Thoracic aorta (tissue), 2 donors: ENCODE measurements at places on chromosomes 2 and 18.
A peak's percentile ranks its signal among the peaks of the same experiment; 100 is the strongest.

DNA sequence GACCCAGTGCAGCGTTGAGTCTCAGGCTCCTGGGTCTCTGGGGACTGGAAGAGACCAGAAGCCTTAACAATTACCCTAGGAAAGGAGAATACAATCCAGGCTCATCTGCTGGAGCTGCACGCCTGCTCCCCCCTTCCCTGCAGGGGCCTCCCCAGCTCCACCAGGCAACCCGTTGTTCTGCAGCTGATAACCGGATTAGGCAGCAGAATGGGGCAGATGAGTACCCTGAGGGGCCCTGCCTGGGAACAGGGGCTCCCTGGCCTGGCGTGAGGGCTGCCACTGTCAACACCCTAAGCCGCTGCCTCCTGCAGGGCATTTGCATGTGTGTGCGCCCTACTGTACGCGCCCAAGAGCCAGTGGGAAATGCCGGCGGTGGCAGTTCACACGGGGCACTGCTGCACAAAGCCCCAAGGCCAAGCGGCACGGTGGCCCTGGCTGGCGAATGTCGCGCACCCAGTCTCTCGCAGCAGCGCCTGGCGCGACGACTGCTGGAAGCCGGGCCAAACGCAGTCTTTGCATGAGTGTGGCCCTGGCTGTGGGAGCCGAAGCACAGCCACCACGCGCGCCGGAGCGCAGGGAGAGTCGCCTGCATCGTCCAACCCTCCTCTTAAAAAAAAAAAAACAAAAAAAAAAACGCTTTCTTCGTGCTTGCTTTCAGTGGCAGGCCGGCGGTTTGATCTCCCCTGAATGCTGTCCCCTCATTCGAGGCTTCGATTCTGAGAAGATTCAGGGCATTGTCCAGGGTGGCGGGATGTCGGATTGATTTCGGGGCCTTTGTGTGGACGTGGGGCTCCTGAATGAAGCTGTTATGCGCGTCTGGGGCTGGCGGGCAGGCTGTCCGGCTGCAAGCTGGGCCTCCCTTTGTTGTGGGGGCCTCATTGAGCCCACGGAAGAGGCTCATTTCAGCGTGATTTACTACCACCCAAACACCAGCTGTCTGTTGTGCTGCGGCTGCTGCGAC lies 63.8 kb downstream of the SETBP1 start:
- no peaks in the 10 kb centered on the region for H3K36me3 ChIP-seq
- H3K27ac ChIP-seq = no peak overlapping the region
- H3K4me1 ChIP-seq = peaks cover 45% of the 10 kb centered on the region
- no peak for DNase-seq

GRCh38 chr2:36356298-36356989 lies 866 bp downstream of the CRIM1 start:
- no peaks in the 10 kb centered on the region for H3K27me3 ChIP-seq
- H3K36me3 ChIP-seq = no peaks in the 10 kb centered on the region
- peaks cover 21% of the 10 kb centered on the region for H3K4me1 ChIP-seq
- DNase-seq = no peak

DNA sequence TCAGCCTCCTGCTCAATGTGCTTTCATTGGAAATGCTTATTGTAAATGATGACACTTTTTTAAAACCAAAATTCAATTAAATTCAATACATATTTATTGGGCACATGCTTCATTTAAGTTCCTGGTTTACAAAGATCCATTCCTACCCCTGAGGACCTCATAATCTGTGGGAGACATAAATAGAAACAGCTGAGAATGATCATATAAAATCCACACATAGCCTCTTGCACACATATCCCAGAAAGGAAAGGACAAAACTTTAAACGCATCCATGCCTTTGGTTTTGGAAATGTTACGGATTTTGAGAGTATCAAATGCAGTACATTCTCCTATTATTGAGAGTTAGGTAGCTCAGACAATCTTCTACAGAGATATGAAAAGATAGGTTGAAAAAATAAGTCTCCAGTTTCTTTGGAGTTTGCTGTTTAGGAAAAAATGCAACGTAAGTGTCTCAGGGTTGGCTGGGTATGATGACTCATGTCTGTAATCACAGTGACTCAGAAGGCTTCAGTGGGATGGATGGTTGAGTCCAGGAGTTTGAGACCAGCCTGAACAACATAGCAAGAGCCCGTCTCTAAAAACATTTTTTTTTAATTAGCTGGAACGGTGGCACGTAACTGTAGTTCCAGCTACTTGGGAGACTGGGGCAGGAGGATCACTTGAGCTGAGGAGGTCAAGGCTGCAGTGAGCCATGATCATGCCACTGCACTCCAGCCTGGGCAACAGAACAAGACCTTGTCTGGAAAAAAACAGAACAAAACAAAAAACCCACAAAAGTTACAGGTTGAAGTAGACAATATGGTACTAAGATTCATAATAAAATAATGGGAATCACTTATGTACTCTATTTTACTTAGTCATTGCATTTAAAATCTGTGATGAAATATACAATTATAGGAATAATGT lies 3.9 kb upstream of the PRELID3A start:
- H3K36me3 ChIP-seq = no peaks in the 10 kb centered on the region
- H3K27ac ChIP-seq = no peak overlapping the region
- no peak overlapping the region for H3K4me3 ChIP-seq
- DNase-seq = no peak
- peaks cover 3% of the 10 kb centered on the region for H3K4me1 ChIP-seq

- H3K4me3 ChIP-seq = peak overlapping the region; percentile 79
- no peaks in the 10 kb centered on the region for H3K27me3 ChIP-seq
- no peak for DNase-seq
- peaks cover 17% of the 10 kb centered on the region for H3K4me1 ChIP-seq
- H3K36me3 ChIP-seq = no peaks in the 10 kb centered on the region
Measured at GRCh38 chr18:35376393-35376741, 770 bp downstream of the ZNF396 start.

DNA sequence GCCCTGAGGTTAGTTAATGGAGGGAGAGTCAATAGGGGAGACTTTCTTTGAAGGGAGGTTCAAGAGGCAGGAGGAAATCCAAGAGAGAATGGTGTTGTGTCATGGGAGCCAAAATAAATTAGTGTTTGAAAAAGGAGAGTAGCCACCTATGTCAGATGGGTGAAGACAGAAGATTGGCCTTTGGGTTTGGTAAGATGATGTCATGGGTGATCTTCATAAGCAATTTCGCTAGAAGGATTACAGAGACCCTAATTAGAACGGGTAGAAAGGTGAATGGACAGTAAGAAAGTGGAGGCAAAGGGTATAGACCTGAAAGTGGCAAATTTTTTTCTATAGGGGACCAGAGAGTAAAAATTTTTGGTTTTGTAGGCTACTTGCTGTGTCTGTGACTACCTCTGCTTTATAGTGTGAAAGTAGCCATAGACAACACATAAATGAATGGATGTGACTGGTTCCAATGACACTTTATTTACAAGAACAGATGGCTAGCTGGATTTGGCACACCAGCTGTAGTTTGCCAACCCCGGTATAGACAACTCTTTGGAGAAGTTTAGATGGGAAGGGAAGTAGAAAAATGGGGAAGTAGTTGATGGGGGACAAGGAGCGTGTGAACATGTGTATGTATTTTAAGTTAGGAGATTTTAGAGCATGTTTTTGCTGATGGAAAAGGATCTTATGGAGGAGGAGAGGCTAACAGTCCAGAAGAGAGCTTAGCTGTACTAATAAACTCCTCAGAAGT lies 9.3 kb downstream of the STAMBP start:
- no peaks in the 10 kb centered on the region for H3K27me3 ChIP-seq
- peak overlapping the region; percentile 39 for H3K27ac ChIP-seq
- peaks cover 16% of the 10 kb centered on the region for H3K4me1 ChIP-seq
- H3K4me3 ChIP-seq = no peak overlapping the region
- H3K36me3 ChIP-seq = peaks cover 2% of the 10 kb centered on the region

DNA sequence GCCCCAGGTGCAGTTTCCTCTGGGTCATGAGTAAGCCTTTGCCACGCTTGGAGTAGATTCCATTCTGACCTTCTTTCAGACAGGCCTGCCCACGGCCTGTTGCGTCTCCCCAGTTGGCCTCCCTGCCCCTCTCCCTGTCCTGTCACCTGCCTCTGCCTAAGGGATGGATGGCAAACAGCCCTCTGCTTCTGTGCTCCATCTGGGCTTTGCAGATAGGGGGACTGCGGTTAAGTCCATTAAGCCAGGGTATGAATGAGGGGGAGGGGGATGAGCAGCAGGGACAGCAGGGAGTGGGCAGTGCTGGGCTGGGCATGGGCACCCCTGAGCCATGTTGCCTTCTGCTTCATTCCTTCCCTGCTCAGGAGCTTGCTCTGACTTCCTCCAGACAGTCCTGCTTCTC lies 37.6 kb upstream of the B3GNT7 start:
- peaks cover 31% of the 10 kb centered on the region for H3K36me3 ChIP-seq
- H3K4me3 ChIP-seq = no peak overlapping the region
- DNase-seq = no peak
- no peaks in the 10 kb centered on the region for H3K27me3 ChIP-seq
- H3K4me1 ChIP-seq = peaks cover 18% of the 10 kb centered on the region

DNA sequence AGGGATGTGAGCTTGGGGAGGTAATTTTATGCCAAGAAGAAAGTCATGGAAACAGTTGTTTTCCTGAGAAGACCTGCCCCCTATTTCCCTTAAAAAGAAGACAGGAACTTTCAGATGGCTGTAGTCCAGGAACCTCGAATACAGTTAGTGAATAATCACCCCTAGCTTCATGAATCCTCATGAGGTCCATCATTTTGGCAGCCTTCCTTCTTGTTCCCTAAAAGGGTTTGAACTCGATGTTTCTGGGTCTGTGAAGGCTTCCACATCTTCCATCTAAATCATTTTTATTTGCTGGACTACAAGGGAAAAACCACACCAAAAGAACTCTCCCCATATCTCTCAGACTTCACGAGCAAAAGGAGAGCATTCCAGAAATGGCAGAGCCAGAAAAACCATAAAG lies 290.8 kb downstream of the SLC4A3 start:
- H3K27ac ChIP-seq = no peak overlapping the region
- no peaks in the 10 kb centered on the region for H3K36me3 ChIP-seq

GRCh38 chr2:161113693-161114575 lies 46.3 kb upstream of the TANK start:
- H3K4me1 ChIP-seq = peaks cover 6% of the 10 kb centered on the region
- H3K4me3 ChIP-seq = no peak overlapping the region
- DNase-seq = no peak

DNA sequence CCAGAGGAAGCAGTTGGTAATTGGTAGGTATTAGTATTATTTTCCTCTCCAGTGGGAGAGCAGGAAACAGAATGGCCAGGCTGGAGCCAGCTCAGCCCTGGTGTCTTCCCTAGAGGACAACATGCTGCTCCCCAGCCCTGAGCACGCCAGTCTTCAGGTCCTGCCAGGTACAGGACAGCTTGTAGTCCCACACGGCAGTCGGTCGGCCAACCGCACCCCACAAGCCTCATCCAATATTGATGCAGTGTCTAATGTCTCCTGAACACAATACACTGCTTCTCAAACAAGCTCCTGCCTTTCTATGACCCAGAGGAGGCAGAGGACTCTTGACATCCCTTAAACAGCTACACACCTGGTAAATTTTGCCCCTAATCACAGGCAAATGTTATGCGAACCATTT lies 71.0 kb upstream of the PPP1CB start:
- H3K4me3 ChIP-seq = no peak overlapping the region
- DNase-seq = no peak
- H3K36me3 ChIP-seq = no peaks in the 10 kb centered on the region
- peaks cover 55% of the 10 kb centered on the region for H3K4me1 ChIP-seq
- peak overlapping the region; percentile 5 for H3K27ac ChIP-seq

GRCh38 chr2:231732604-231733003 lies 24.3 kb downstream of the PTMA start:
- peaks cover 24% of the 10 kb centered on the region for H3K36me3 ChIP-seq
- no peaks in the 10 kb centered on the region for H3K27me3 ChIP-seq
- H3K4me1 ChIP-seq = no peaks in the 10 kb centered on the region
- H3K4me3 ChIP-seq = no peak overlapping the region
- no peak overlapping the region for H3K27ac ChIP-seq

DNA sequence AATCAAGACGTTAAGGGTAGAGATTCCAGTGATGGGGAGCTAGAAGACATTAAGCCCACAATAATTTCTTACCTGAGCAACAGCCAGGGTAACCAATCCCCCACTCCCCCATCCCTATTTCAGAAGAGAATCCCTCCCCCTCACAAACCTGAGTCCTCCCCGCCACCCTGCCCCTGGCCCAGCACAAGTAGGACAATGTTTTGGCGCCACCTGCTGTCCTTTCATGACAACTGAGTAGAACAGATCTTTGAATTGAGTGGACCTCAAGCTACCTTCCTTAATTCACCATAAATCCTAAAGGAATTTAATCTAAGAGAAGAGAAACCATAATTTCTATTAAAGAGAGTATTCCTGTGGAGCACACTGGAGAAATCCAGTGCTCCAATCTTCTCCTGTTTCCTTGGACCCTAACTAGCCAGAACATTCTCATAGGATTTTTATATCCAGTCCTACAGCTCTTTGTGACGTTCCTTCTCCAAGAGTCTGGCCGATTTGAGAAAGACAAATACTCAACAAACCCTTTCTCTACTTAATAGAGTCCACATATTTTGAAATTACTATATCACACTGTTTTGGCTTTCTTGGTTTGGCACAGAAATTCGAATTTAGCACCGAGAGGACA lies 41.1 kb downstream of the NHEJ1 start:
- peak; percentile 19 for DNase-seq
- H3K4me3 ChIP-seq = no peak overlapping the region
- peaks cover 2% of the 10 kb centered on the region for H3K4me1 ChIP-seq
- H3K27me3 ChIP-seq = no peaks in the 10 kb centered on the region

GRCh38 chr2:168589236-168590211 lies 133.5 kb downstream of the CERS6 start:
- no peak overlapping the region for H3K27ac ChIP-seq
- H3K36me3 ChIP-seq = no peaks in the 10 kb centered on the region
- no peaks in the 10 kb centered on the region for H3K4me1 ChIP-seq
- no peak for DNase-seq

- no peak for DNase-seq
- H3K27me3 ChIP-seq = no peaks in the 10 kb centered on the region
- peaks cover 4% of the 10 kb centered on the region for H3K36me3 ChIP-seq
- peaks cover 15% of the 10 kb centered on the region for H3K4me1 ChIP-seq
- H3K27ac ChIP-seq = peak overlapping the region; percentile 89
- peak overlapping the region; percentile 8 for H3K4me3 ChIP-seq
Measured at GRCh38 chr2:30565851-30566358, 118.9 kb downstream of the LCLAT1 start.

DNA sequence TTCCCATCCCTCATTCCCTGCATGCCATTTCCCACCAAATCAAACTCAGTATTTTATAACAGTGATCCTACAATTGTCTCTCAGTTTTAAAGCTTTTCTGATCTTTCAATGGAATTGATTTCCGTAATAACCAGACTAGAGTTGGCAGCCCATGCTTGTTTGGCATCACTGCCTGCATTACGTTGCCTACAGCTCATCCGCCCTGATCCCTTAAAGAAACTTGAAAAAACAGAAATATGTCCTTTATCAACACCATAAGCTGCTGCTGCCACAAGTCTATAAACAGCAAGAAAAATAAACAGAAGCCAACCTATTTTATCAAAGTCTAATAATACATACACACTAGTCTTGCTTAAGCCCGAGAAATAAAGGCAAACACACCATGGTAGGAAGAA lies 331.0 kb downstream of the METTL4 start:
- H3K27me3 ChIP-seq = no peaks in the 10 kb centered on the region
- no peak overlapping the region for H3K4me3 ChIP-seq
- H3K36me3 ChIP-seq = no peaks in the 10 kb centered on the region
- no peak overlapping the region for H3K27ac ChIP-seq

GRCh38 chr2:12543978-12544558 lies 172.7 kb upstream of the TRIB2 start:
- H3K27me3 ChIP-seq = no peaks in the 10 kb centered on the region
- no peak for DNase-seq
- H3K36me3 ChIP-seq = no peaks in the 10 kb centered on the region
- no peak overlapping the region for H3K4me3 ChIP-seq
